Kidney epithelial cell (primary cell): ENCODE measurements at places on chromosomes 11 and 22.

DNA sequence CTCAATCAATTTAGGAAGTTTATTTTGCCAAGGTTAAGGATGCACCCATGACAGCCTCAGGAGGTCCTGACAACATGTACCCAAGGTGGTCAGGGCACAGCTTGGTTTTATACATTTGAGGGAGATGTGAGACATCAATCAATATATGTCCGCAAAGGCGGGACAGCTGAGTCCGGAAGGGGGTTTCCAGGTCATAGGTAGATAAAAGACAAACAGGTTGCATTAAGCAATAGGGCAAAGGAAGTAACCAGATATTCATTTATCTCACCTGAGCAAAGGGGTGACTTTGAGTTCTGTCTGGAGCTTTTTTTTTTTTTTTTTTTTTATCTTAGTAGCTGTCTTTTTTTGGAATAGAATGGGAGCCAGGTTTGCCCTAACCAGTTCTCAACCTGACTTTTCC is 2.0 kb upstream of the TRIM34 start:
- DNase-seq = no peak

GRCh38 chr22:49664371-49664881 is 163.2 kb downstream of the BRD1 start:
- no peak for DNase-seq

DNA sequence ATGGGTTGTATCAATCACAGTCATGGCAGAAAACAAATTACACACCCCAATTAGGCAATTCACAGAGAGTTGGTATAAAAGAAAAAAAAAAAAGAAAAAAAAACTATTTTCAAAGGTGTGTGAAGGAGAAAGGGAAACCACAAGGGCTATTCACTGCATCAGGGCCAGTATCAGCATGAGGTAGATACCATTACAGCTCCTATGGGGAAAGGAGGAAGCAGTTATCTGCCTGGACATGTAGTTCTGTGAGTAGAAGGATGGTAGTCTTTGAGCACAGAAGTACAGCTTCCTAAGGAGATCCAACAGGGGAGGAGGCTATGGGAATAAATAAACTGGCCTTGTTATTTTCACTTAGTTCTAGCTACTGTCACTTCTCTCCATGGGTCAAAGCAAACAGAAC is 746.1 kb downstream of the LUZP2 start:
- DNase-seq = no peak

- DNase-seq = no peak
Measured at GRCh38 chr11:112519751-112520150, 259.1 kb upstream of the PLET1 start.

- DNase-seq = no peak
Measured at GRCh38 chr11:78269806-78270205, 81.1 kb downstream of the USP35 start.

- DNase-seq = no peak
Measured at GRCh38 chr11:17479284-17480214, 2.9 kb upstream of the ABCC8 start.
